ENCODE measurements at places on chromosomes 7 and 10.

DNA sequence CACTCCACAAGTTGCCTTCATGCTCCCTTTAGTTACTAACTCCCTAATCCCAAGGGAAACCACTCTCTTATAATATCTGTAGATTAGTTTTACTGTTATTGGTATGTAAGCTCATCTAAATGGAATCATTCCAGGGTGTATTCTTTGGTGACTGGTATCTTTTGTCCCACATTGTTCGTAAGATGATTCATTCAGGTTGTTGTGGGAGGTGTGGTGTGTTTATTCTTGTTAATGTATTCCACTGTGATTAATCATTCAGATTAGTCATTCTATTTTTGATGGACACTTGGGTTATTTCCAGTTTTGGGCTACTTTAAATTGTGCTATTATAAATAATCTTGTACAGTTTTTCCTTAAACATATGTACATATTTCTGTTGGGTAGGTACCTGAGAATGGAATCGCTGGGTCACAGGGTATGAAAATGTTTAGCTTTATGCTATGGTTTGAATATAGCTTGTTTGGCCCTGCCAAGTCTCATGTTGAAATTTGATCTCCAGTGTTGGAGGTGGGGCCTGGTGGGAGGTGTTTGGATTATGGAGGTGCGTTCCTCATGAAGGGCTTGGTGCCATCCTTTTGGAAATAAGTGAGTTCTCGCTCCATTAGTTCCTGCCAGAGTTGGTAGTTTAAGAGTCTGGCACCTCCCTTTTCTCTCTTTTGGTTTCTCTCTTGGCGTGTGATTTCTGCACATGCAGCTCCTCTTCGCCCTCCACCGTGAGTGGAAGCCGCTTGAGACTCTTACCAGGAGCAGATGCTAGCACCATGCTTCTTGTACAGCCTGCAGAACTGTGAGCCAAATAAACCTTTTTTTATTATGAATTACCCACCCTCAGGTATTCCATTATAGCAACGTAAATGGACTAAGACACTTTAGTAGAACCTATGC is 13.8 kb downstream of the BTRC start:
- no peak for DNase-seq

- no peak for DNase-seq
Observed at GRCh38 chr10:132199268-132199853, 12.6 kb downstream of the DPYSL4 start.

DNA sequence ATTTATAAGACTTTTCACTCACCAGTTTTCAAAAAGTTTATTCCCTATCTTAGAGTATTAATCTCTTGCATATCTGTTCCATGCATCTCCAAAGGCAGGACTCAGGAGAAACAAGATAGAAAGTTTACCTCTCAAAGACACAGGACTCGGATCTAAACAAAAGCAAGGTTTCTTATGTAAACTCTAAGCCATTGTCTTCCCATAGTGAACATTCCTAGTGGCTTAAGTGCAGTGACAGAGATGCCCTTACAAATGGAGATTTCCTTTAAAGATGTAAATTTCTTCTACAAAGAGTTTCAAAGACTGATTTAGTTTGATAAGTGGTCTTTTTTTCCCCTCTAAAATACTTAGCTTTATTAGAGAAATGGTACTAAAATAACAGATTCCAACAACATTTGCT is 209.8 kb downstream of the ACTR3B start:
- DNase-seq, result no peak

- no peak for DNase-seq
Observed at GRCh38 chr10:3010816-3011460, 56.4 kb upstream of the PFKP start.

GRCh38 chr10:111579473-111579872 is 502.6 kb downstream of the ADRA2A start:
- DNase-seq, result no peak

DNA sequence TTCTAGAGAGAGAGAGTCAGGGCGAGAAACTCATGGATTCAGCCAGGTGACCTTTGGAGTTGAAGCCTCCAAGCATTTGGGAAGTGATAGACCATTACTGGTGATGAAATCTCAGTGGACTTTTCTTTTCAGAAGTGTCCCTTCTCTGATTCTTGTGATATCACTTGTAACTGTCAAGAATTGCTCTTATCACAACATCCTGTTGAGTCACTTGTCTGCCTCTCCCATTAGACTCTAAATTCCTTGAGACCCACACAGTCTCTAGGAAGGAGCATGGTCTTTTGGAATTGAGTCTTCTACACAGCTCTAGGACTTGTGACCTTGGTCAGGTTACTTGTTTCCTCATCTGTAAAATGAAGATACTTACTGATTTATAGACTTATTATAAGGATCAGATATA is 81.0 kb downstream of the CFAP58 start:
- DNase-seq, result no peak

DNA sequence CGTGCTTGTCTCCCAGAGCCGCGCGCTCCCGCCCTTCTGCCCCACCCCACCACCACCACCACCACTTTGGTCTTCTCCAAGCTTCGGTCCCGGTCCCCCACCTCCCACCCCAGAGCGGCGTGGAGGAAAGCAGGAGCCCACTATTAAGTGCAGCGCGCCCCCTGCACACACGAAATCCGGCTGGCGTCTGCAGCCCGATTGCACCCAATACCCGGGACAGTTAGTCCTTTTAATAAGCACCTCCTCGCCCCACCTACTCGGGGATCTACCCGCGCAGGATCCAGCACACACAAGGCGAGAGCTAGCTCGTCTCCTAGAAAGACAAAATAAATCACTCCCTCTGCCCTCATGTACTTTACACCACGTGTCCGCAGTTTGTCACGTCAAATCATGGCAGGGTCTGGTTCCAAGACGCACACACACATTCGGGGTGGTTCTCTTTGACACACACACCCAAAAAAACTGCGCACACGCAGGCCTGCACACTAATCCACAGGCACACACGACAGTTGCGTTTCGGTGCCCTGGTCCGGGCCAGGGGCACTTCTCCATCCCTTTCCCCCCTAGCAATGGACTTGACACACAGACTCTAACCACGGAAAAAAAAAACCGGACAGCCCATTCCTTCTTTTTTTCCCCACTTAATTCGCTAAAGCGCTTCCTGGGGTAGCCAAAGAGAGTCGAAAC is 1.6 kb downstream of the SFMBT2 start:
- no peak for DNase-seq

DNA sequence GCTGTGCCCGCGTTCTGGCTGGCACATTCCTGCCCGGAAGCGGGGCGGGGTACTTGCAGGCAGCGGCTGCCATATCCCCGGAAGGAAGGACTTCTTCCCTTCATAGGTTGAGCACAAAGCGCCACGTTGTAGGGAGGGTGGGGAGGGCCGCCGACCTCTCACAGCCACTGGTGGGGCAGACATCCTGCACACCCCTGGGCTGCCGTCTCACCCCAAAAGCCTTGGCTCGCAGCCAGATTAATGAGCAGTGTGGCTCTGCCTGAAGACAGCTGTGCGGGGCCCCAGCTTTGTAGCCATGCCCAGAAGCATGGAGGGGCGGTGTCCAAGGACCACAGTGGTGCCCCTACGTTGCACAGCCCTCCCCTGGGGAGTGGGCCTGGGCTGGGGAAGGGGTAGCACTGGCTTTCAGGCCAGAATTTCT is 54.3 kb upstream of the DPYSL4 start:
- DNase-seq, result no peak

- DNase-seq, result no peak
Observed at GRCh38 chr7:47207956-47208355, 374.0 kb downstream of the TNS3 start.

DNA sequence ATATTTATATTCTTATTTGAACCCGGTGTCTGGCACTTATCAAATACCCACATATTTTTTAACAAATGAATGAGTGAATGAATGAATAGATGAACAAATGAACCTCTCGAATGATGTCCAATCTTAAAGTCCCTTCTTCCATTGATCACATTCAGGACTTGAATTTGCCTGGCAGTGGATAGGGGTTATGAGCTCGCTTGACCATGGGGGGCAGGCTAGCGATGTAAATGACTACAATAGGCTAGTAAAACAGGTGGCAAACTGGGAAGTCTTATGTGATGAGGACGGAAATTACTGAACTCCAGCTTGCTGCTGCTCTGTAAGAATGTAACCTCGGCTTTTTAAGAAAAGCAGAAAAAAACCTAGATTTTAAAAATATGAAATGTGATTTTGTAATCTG is 247.7 kb upstream of the DKK1 start:
- DNase-seq, result no peak

DNA sequence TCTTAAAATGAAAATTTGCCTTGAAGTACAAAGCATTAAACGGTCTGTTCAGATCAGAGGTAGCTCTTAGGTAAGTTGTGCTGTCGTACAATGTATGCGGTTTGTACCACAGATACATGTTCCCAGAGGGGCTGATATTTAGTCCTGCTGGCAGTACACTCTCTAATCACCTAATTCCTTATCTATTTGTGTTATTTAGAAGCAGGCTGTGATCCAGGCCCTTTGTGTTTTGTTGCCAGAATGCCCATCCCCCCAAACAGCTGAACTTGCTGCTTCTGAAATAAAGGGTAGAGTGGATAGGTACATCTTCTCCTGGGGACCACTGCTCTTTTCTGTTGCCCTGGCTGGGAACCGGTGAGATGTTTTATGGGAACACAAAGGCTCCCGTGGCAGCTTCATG is 84.5 kb downstream of the SND1 start:
- DNase-seq, result no peak

DNA sequence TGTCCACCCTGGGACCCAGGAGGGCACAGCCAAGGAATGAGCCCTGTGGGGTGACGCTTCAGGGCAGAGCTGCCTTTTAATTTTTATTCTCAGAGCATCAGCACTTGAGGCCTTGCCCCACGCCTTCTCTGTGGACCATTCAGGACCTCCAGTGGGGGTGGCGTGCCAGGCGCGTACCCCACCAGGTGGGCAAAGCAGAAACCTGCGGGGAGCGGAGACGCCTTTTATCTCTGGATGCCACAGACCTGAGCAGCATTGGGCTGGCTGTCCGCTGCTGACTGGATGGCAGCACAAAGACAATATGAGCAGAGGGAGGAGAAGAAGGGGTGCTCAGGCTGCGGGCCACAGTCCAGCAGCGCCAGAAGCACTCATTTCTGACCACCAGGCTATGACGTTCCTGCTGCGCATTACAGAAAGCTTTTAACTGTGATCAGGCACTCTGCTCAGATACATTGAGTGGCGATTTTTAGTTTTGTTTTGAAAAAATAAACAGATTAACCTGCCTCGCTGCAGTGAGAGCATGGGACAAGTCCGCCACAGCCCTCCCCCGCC is 90.4 kb upstream of the ANLN start:
- DNase-seq, result no peak

DNA sequence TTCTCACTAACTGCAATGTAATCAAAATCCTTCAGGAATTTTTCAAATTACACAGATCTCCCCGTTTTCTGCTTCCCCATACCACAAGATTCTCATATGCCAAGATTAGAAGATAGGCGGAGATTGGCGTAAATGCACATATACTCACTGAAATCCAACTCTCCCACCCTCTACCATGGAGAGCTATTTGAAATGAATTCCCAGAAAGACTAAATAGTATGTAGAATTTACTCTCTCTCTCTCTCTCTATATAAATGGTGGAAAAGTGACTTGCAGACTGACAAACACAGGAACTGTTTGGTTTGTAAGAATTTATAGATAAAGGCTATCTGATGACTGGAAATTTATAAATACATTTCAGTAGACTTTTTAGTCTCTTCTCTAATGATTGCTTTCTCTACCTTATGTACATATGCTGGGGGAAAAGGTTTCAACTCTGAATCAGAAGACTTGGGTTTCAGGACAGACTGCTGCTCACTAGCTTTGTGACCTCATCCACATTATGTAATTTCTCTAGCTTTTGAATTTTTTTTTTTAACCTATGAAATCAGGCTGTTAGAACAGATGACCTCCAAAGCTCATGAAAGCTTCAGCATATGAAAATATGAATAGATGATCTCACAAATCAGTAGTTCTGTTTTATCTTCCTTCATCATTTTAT is 67.8 kb upstream of the CSTF2T start:
- no peak for DNase-seq

DNA sequence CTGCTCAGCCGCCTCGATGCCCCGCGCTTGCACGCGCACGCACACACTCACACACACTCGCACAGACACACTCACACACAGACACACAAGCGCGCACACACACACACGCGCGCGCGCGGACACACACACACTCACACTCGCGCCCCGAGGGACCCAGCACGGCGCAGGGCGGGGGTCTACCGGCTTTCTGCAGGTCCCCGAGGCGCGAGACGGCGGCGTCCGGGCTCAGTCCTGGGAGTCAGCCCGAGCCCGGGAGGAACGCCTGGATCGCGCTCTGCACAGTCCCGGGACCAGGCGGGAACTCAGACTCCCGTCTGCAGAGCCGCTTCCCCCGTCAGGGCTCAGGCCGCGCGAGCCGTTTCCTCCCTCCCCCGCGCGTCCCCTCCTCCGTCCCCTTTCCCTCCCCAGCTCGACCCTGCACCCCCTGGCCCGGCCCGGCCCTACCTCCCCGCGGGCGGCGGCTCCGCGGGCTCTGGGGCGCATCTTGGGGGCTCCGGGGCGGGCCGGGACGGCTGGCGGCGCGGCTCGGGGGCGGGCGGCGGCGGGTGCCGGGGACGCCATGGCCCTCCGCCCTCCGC is 464 bp downstream of the DENND2A start:
- no peak for DNase-seq

GRCh38 chr7:19713676-19714075 is 4.8 kb upstream of the POLR1F start:
- no peak for DNase-seq

DNA sequence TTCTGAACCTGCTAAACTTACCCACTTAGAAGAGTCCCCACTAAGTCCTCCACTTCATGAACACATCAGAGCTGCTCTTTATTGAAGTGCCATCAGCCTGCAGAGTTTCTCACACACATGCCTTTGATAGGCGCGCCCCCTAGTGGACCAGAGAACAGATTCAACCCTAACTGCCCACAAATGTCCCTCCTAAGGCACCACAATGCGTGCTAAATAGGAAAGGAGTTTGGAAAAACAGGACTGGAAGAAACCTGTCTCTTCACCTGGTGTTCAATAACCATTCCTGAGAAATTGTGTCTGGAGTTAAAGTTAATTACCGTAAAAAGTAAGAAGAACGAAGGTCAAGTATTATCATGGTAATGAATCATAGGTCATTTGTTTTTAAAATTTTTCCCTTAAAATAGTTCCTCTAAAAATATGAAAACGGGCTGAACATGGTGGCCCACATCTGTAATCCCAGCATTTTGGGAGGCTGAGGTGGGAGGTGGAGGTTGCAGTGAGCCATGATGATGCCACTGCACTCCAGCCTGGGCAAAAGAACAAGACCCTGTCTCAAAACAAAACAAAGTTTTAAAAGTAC is 249.7 kb downstream of the ELMO1 start:
- DNase-seq, result peak; percentile 58

All from activated CD8-positive, alpha-beta memory T cell treated with anti-CD3 and anti-CD28 coated beads for 1 hour (primary cell).